Right renal cortex interstitium (tissue), 3 donors: ENCODE measurements at places on chromosomes 7 and 10.

DNA sequence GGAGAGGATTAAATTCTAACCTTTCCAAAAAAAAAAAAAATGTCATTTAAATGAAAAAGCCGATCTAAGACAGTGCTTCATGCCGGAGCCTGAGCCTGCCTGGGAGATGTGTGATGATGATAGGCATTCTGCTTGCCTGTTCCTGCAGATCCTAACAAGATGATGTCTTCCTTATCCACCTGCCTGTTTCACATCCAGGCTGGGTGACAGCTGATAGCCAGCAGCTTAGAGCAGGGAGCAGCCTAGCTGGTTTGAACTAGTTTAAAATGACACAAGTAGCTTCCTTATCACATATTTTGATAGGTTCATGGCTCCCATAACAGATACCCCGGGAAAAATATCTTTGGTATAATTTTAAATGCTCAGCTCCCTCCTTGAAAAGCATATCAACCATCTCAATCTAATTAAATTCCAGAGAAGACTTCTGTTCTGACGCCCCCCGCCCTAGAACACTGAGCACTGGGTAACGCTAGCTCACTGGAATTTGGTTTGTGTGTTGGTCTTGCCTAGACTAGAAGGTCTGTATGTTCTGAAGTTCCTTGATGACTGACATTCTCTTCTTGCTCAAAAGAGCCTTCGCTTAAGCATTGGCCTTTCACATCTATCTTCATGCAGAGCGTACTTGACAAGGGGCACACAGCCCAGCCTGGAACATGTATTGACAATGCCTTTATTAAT is 96.9 kb upstream of the FGFR2 start:
- no peak for DNase-seq

GRCh38 chr10:33212061-33212748 is 122.3 kb downstream of the NRP1 start:
- DNase-seq, result no peak

- no peak for DNase-seq
Measured at GRCh38 chr10:86083664-86084175, 282.9 kb downstream of the GRID1 start.

- no peak for DNase-seq
Measured at GRCh38 chr7:6621195-6622133, 6.1 kb downstream of the ZNF853 start.

GRCh38 chr7:1707756-1708595 is 37.9 kb downstream of the ELFN1 start:
- DNase-seq, result no peak

- DNase-seq, result no peak
Measured at GRCh38 chr10:99628923-99629624, 8.8 kb upstream of the SLC25A28 start.

GRCh38 chr10:14186245-14186644 is 144.5 kb downstream of the FRMD4A start:
- no peak for DNase-seq
